ENCODE measurements at places on chromosomes 7 and 10.

GRCh38 chr7:16135658-16136057, 285.7 kb downstream of the CRPPA start:
- DNase-seq = peak; percentile 76

- DNase-seq = no peak
Measured at GRCh38 chr10:12327074-12327473, 22.3 kb upstream of the CAMK1D start.

DNA sequence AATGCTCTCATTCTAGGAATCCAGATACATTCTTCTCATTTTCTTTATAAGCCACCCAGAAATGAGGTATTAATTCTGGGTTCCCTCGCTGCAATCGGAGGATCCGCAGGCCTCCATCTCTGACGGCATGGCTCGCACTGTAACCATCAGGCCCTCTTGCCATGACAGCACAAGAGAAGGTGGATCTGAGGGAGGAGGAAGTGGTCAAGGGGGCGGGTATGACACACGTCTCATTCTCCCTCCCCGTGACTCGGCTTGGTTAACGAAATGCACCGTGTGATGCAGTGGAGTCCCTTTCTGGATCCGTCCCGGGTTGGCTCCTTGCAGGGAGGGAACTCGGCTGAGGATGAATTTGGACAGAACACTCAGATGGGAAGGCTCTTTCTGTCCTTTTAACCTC, 280.2 kb downstream of the TCERG1L start:
- no peak for DNase-seq

DNA sequence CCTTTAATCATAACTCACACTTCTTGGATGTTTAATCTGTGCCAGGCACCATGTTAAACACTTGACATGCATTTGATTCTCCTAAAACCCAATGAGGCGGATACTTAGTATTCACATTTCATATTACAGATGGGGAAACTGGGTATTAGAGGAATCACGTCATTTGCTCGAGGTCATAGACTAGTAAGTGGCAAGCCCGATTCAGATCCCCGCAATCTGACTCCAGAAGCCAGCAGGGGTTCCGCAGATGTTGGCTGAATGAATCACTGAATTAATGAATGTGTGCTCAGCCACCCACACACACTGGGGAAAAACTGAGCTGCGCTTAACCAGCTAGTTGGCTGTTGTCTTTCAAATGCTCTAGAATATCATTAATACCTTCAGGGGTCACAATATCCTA, 22.5 kb upstream of the ENO4 start:
- DNase-seq = peak; percentile 53

- no peak for DNase-seq
Measured at GRCh38 chr10:22518167-22518724, 172.9 kb downstream of the SPAG6 start.

DNA sequence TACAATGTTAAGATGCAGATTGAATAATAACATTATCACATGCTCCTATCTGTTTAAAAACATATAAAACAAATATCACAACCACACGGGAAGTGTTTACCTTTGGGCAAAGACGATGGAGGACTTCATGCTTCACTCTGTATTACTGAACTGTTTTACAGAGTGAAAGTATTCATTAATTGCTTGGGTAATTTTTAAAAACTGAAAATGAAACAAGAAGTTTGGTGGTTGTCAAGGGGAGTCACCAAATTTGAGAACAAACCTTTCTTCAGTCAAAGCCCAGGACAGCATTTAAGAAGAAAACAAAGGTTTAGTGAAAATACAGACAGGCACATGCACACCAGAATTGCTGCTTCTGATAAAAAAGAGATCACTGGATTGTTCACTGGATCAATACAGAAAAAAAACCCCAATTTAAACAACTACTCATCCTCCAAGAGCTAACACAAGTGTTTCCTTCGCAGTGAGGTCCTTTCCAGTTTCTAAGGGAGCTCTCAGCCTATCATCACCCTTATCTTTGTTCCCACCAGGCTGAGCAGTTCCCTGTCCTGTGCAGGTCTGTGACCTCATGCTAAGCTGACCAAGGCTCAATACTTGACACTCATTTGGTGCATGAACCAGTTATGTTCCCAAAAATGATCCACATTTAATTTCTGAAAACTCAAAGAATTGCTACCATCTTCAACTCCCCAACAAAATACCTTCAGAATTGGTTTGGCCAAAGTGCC, 8.8 kb downstream of the PARP12 start:
- no peak for DNase-seq

DNA sequence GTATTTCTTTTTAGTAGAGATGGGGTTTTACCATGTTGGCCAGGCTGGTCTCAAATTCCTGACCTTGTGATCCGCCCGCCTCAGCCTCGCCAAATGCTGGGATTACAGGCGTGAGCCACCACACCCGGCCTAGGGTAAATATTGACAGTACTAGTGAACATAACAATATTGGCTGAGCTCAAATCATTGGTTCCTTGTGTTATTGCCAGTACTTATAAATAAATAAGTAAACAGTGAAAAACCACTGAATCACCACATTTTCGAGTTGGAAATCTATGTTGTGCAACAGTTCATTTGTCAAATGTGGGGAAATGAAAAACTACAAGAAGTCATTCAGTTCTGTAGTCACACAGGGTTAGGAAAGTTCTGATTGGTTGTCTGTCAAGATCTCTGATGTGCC, 15.8 kb downstream of the RPP30 start:
- DNase-seq = no peak

- no peak for DNase-seq
Measured at GRCh38 chr7:115479448-115479847, 551.1 kb downstream of the TFEC start.

GRCh38 chr10:62652114-62652513, 152.4 kb upstream of the ADO start:
- no peak for DNase-seq

GRCh38 chr10:78802866-78803265, 265.9 kb upstream of the ZMIZ1 start:
- peak; percentile 83 for DNase-seq

DNA sequence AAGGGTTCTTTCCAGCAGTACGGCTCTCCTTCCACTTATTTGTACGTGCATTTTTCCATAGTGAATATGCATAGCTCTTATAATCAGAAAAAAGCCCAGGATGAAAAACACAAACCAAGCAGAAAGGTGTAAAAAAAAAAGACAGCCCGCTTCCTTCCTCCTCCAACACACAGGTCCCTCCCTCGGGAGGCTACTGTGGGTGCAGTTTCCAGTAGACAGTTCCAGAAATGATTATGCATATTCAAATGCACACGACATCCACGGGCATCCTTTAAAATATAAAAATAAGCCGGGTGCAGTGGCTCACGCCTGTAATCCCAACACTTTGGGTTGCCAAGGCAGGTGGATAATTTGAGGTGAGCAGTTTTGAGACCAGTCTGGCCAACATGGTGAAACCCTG, 59.9 kb downstream of the TNRC18 start:
- DNase-seq = no peak

GRCh38 chr7:98862203-98862602, 7.6 kb downstream of the TMEM130 start:
- no peak for DNase-seq

- peak; percentile 27 for DNase-seq
Measured at GRCh38 chr10:9302140-9302746, 1247.8 kb downstream of the GATA3 start.
